ENCODE measurements at places on chromosomes 12 and 14. TPM values are rescaled to one million over a fixed set of nuclear protein-coding genes. Genes with fewer than 3 reads are reported as not detected.

GRCh38 chr12:26701604-26702215, 131.3 kb downstream of the ITPR2 start:
- peaks cover 20% of the 10 kb centered on the region for H3K4me1 ChIP-seq
- no peak overlapping the region for H3K27ac ChIP-seq
- no peak for DNase-seq
- H3K27me3 ChIP-seq = no peaks in the 10 kb centered on the region
- H3K36me3 ChIP-seq = peaks cover 11% of the 10 kb centered on the region
- H3K4me3 ChIP-seq = no peak overlapping the region

- H3K27ac ChIP-seq = no peak overlapping the region
- no peak for DNase-seq
- peaks cover 20% of the 10 kb centered on the region for H3K4me1 ChIP-seq
- H3K27me3 ChIP-seq = peaks cover 100% of the 10 kb centered on the region
Measured at GRCh38 chr14:99277530-99277929, 5.5 kb upstream of the BCL11B start.

IFI27 gene
- total RNA-seq = 130 TPM

ZNF385A gene
- total RNA-seq = 7.1 TPM

MSI1 gene
- 4.8 TPM for total RNA-seq

All from left ventricle myocardium inferior (tissue), 1 donor.